Stimulated activated CD8-positive, alpha-beta memory T cell treated with anti-CD3 and anti-CD28 coated beads, Interleukin-4, amount 100 ng/mL, for 1 hour (primary cell): ENCODE measurements at places on chromosomes 12 and 14.

GRCh38 chr12:70962226-70962794, 41.8 kb upstream of the PTPRR start:
- DNase-seq: no peak

- no peak for DNase-seq
Measured at GRCh38 chr14:65880507-65880906, 468.0 kb downstream of the FUT8 start.

GRCh38 chr14:49940808-49941421, 48.0 kb downstream of the ARF6 start:
- DNase-seq: no peak

DNA sequence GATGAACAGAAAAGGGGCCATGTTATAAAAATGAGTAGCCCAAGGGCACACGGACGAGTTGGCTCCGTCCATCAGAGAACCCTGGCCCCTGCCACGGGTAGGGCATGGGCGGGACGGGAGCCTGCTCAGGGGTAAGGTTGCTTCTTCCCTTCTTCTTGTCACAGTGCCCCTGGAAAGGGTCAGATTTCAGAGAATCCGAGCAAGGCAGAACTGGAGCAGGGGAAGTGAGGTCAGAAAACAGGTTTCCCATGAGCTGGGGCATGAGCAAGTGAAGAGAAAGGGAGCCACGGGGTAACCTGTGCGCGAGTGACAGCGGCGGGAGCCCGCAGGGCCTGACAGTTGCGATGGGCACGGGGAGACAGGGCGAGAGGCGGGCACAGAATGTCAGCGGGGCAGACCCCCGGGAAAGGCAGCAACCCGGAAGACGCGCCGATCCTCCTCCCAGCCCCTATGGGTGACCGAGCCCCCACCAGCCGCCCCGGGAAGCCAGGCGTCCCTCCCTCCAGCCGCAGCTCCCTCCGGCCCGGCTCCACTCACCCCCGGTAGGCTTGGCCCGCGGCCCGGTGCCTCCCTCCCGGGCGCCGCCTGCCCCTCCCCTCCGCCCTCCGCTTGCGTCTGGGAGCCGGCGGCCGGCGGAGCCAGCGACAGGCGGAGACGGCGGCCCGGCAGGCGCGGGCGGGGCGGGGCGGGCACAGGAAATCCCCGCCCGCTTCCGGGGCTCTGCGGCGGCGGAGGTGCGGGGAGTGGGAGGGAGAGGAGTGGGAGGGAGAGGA, at the start of gene ZNF641:
ZNF641 (minus strand) TSS at position 671 of the 773 bp plus-strand sequence. CDS start 2,829 bp downstream, outside the sequence.
- peak; percentile 63 for DNase-seq

DNA sequence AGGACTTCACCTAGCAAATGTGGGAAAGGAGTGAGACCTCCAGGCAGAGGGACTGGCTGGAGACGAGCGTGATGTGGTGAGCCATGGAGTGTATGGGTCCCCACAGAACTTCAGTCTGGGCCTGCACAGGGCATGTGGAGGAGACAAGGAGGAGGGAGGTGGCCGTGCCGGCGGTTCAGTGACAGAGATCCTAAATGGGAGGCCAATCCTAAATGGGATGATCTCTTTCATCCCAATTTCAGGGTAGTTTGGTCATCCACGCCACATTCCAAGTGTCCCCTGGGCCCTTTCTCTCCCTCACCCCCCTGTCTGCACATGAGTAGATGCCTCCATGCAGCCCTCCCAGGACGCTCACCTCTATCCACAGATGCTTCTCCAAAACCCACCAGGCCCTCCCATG, 13.2 kb downstream of the SERPINA5 start:
- DNase-seq: no peak

- DNase-seq: no peak
Measured at GRCh38 chr12:110179291-110179690, 55.1 kb downstream of the IFT81 start.

GRCh38 chr14:73945159-73945670, 4.7 kb downstream of the FAM161B start:
- no peak for DNase-seq

- no peak for DNase-seq
Measured at GRCh38 chr12:51827925-51828818, 20.3 kb downstream of the FIGNL2 start.

GRCh38 chr14:73311708-73312030, 74.4 kb downstream of the PAPLN start:
- DNase-seq: no peak

GRCh38 chr12:52788192-52788875, 7.6 kb downstream of the KRT3 start:
- DNase-seq: no peak

DNA sequence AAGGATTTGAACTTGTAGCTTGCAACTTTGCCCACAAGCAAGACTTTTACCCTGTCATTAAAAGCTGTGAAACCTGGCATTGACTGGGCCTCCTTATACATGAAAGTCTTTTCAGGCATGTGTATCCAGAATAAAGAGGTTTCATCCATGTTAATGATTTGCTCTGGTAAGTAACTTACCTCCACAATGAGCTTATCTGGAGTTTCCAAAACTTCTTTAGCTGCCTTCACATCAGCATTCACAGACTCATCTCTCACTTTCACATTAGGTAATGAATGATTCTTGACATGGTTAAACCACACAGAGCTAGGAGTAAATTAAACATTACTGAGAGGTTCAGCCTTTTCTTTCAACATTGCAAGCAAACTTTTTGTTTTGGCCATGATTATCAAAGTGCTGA, 234.4 kb upstream of the CLEC14A start:
- no peak for DNase-seq

GRCh38 chr14:104864267-104865080, 594 bp upstream of the CEP170B start:
- DNase-seq: no peak
